Activated naive CD8-positive, alpha-beta T cell treated with anti-CD3 and anti-CD28 coated beads for 36 hours (primary cell): ENCODE measurements at places on chromosomes 6 and 20.

DNA sequence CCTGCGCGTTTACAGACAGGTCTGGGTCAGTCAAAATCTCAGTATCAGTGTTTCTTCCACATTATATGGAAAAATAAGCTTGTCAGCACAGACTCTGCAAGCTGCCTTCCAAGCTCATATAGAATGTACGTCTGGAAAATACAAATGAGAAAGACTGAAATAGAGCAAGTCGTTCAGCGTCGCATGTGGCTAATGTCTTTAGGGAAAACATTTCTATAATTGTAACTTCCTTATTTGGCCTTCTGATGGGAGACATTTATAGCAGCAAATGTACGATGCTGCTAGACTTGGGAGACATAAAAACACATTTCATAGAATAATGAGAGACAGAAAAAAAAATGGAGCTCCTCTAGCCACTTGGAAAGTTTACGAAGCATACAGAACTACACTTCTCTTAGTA lies 122.2 kb downstream of the KIF16B start:
- no peak overlapping the region for H3K27ac ChIP-seq
- no peaks in the 10 kb centered on the region for H3K4me1 ChIP-seq
- DNase-seq, result no peak
- H3K27me3 ChIP-seq, result no peaks in the 10 kb centered on the region
- no peak overlapping the region for H3K4me3 ChIP-seq
- peaks cover 16% of the 10 kb centered on the region for H3K36me3 ChIP-seq

DNA sequence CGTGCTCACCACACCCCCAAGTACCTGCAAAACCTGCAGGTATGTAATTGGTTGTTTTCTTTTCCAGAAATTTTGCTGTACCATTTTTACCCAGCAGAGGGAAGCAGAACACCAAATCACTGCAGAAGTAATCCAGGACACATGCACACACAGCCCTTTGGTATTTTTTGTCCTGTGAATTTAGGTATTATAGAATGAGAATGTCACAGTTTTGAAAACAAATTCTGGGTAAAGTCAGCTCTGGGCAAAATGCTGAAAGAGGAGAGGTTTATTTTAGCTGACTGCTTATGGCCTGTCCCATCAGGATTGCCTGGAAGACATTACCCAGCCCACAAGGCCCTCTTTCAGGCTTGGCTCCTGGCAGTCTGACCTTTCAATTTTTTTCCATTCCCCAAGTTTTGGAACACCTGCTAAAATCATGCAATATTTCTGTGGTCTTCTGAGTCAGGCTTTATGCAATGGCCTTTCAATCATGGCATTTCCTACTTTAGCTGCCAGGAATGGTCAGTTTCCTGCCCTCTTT lies 3.5 kb upstream of the EFHC1 start:
- peaks cover 34% of the 10 kb centered on the region for H3K4me1 ChIP-seq
- peak; percentile 31 for DNase-seq
- no peak overlapping the region for H3K4me3 ChIP-seq

DNA sequence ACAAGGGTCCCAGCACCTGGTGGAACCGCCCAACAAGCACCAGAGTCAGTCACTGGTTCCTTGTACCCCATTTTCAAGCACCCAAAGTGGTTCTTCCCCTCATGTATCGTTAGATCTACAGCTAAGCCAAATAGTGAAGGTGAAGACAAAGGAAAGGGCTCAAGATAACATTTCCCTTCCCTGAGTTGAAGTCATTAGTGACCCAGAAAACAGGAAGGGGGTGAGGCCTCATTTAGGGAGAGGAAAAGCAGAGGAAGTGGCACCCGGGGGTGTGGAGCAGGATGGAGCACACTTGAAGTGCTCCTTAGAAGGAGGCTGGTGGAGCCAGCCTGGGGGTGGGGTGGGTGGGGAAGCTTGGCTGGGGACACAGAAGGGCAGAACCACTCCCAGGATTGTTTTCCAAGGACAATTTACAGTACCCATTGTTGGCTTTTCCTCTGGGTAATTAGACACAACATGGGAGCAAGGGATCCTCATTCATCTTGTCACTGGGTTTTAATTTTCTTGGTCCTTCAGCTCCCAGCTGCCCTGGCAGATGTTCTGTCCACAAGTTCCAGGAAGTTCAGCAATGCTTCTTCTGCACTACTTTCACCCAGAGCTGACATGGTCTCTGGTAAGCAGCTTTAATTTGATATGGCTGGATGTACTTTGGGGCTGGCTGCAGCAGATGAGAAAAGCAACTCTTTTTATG lies 73.3 kb upstream of the CD93 start:
- no peak for DNase-seq
- H3K4me1 ChIP-seq, result peaks cover 6% of the 10 kb centered on the region
- no peaks in the 10 kb centered on the region for H3K36me3 ChIP-seq
- no peak overlapping the region for H3K4me3 ChIP-seq

DNA sequence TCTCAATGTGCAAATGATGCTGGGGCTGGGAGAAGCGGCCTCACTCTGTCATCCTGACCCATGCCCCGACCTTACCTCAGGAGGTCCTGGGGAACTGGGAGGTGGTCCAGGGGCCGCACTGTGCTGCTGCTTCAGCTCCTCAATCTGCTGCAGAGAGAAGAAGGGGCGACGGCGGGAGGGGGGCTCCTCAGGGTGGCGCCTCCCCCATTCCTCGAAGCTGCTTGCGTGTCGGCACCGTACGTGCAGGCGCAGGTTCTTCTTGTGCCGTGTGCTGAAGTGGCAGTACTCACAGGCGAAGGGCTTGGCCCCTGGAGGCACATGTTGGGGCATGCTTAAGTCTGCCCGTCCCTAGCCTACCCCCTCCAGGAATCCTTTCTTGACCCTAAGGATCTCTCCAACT lies 12.9 kb downstream of the ZNF335 start:
- H3K4me1 ChIP-seq, result peaks cover 1% of the 10 kb centered on the region
- H3K36me3 ChIP-seq, result peaks cover 20% of the 10 kb centered on the region
- H3K27ac ChIP-seq, result no peak overlapping the region
- no peaks in the 10 kb centered on the region for H3K27me3 ChIP-seq

DNA sequence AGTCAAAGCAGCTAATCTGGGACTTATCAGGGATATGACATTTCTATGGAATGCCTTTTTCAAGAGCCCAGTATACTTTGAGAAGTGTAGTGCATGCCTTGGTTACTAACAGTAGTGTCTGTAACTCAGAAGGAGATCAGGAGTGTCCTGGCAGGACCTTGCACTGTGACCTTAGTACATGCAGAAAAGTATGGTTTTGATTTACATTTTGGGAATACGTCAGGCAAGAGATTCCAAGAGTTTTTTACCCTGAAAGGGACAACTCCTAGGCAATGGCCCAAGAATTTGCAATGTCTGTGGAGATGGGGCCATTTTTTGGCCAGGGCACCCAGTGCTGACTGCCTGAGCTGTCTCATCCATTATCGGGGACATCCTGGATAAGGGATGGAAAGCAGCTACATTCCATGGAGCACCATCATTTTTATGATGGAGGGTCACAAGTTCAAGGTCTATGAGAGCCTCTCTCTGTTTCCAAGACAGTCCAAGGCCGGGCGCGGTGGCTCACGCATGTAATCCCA lies 80.2 kb downstream of the FAM50B start:
- no peak overlapping the region for H3K27ac ChIP-seq
- no peaks in the 10 kb centered on the region for H3K4me1 ChIP-seq
- no peaks in the 10 kb centered on the region for H3K36me3 ChIP-seq
- H3K27me3 ChIP-seq, result peaks cover 7% of the 10 kb centered on the region

- no peaks in the 10 kb centered on the region for H3K36me3 ChIP-seq
- H3K4me1 ChIP-seq, result no peaks in the 10 kb centered on the region
- no peak overlapping the region for H3K4me3 ChIP-seq
- no peak for DNase-seq
- H3K27me3 ChIP-seq, result peaks cover 80% of the 10 kb centered on the region
Observed at GRCh38 chr20:46897328-46897880, 2.8 kb downstream of the EYA2 start.
